NCI-H187 treated with DMSO at 0.1 percent for 48 hours (cell line): ENCODE measurements at places on chromosomes 2 and 18.

DNA sequence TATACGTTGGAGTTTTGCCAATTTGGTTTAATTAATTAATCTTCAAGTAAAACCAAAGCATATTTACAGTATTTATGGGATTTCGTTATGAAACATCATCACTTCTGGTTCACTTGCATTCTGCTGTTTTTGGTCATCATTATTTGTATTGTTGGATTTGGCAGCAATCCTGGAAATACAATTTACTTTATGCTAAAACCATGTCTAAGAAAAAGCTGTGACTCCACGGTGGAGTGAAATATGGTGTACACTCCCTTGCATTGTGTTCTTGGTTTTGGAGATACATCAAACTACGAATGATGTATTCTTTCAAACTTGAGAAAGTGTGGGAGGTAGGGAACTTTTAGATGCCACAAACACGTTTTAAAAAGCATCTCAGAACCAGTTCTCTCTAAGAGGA lies 106.4 kb downstream of the CTAGE1 start:
- no peak for DNase-seq

DNA sequence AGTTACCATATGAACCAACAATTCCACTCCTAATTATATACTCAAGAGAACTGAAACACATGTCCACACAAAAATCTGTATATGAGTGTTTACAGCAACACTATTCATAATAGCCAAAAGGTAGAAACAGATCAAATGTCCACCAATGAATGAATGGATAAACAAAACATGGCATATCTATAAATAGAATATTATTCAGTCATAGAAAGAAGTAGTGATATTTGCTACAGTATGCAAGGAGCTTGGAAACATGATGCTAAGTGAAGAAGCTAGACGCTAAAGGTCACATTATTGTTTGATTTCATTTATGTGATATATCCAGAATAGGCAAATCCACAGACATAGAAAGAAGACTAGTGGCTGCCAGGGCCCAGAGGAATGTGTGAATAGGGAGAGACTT lies 92.0 kb downstream of the RTTN start:
- no peak for DNase-seq

GRCh38 chr2:12007282-12007681 lies 260.9 kb downstream of the LPIN1 start:
- DNase-seq = no peak

- no peak for DNase-seq
Observed at GRCh38 chr2:163723348-163723747, 12.5 kb downstream of the FIGN start.

DNA sequence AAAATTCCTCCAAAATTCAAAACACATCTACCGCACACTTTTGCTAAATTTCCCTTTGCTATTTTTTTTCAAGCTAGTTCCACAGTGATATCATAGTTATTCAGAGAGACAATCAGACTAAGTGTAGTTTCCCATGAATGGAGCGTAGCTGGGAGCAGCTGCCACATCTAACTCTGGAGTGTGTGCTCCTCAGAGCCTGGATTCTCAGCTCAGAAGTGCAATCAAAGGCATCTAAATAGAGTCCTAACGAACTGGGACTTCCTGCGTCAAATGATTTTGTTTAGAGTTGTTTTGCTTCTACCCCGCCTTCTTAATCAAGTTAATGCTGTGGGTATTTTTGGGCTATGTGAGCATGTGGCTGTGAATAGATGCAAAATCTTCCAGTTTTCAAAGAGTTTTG lies 160.3 kb downstream of the TMEM18 start:
- DNase-seq = no peak
